ENCODE measurements at places on chromosomes 1 and 21. TPM values are rescaled to one million over a fixed set of nuclear protein-coding genes. Genes with fewer than 3 reads are reported as not detected.

The PDZK1IP1 gene
- not detected for total RNA-seq

The FHAD1 gene
- not detected for total RNA-seq

The SPATA45 gene
- not detected for total RNA-seq

DNA sequence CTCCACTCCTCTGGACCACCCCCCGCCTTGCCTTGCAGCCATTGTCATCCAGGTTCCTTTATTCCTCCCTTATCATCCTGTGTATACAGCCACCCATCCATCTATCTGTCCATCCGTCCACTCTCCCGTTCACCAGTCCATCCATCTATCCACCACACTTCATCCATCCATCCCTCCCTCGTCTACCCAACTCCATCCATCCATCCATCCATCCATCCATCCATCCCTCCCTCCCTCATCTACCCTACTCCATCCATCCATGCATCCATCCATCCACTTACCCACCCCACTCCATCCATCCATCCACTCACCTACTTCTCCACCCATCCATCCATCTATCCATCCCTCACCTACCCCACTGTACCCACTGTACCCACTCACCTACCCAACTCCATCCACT lies 35.4 kb downstream of the DHRS3 start:
- H3K27ac ChIP-seq, result no peak overlapping the region
- no peak overlapping the region for H3K4me3 ChIP-seq
- DNase-seq, result no peak
- H3K27me3 ChIP-seq, result no peaks in the 10 kb centered on the region
- H3K4me1 ChIP-seq, result peaks cover under 1% of the 10 kb centered on the region

DNA sequence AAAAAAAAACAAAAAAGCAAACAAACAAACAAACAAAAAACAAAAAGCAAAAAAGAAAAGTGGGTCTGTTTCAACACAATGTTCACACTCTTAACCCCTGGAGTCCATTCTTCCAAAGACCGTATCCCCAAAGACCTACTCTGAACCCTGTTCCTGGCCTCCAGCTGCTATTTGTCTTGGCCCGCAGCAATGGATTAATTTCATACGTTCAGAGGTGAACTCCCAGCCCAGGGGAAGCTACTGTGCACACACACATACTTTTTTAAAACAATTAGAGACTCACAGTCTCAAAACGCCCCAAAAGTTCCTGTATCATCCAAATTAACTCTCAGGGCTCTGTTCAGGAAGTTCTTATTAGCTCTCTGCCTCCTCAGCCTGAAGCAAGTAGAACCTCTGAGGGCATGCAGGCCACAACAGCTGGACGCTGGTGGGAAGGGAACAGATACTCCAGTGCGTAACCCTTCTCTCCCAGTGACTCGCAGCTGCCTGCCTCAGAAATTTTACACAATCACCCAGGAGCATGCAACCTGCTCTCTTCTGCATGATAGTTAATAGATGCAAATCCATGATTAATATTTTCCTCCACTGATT lies 395.4 kb downstream of the RRAGC start:
- DNase-seq, result no peak
- no peak overlapping the region for H3K27ac ChIP-seq
- H3K36me3 ChIP-seq, result no peaks in the 10 kb centered on the region
- H3K4me3 ChIP-seq, result no peak overlapping the region
- peaks cover 5% of the 10 kb centered on the region for H3K27me3 ChIP-seq

DNA sequence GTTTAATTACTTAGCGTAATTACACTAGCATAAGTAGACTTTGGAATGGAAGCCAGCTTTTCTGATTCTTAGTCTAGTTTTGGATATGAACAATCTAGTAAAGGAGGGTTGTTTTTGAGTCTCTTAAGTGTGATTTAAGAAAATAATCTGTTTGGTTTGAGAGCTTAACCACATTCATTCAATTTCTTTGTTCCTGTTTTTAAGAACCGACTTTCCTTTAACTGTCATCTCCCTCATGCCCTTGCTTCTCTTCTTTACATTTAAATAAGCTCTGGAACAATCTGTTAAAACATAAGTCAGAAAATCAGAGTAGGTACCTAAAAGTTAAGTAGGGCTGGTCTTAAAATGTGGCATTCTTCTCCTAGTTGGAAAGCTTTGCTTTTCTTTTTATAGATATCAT lies 27.7 kb downstream of the CDC42 start:
- H3K36me3 ChIP-seq, result peaks cover 71% of the 10 kb centered on the region
- no peak overlapping the region for H3K27ac ChIP-seq
- no peak for DNase-seq
- no peak overlapping the region for H3K4me3 ChIP-seq

- DNase-seq, result no peak
- no peaks in the 10 kb centered on the region for H3K36me3 ChIP-seq
- H3K4me1 ChIP-seq, result no peaks in the 10 kb centered on the region
- no peak overlapping the region for H3K27ac ChIP-seq
- H3K27me3 ChIP-seq, result no peaks in the 10 kb centered on the region
These were observed 72.2 kb upstream of the GADD45A start for GRCh38 chr1:67612788-67613241.

- peaks cover 6% of the 10 kb centered on the region for H3K27me3 ChIP-seq
- no peak overlapping the region for H3K27ac ChIP-seq
- H3K4me1 ChIP-seq, result peaks cover 6% of the 10 kb centered on the region
- H3K4me3 ChIP-seq, result peak overlapping the region; percentile 59
These were observed 934 bp downstream of the ASPM start for GRCh38 chr1:197145446-197146024.

DNA sequence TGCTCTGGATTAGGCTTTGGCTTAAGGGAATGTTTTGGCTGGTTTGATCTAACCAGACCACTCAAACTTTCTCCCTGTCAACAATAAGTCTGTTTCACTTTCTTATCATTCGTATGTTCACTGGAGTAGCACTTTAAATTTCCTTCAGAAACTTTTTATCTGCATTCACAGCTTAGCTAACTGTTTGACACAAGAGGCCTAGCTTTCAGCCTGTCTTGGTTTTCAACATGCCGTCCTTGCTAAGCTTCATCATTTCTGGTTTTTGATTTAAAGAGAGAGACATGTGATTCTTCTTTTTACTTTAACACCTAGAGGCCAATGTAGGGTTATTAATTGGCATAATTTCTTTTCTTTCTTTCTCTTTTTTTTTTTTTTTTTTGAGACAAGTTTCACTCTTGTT lies 14.9 kb upstream of the CYB5R1 start:
- no peaks in the 10 kb centered on the region for H3K4me1 ChIP-seq
- H3K4me3 ChIP-seq, result no peak overlapping the region
- no peak overlapping the region for H3K27ac ChIP-seq
- no peak for DNase-seq
- no peaks in the 10 kb centered on the region for H3K27me3 ChIP-seq
- no peaks in the 10 kb centered on the region for H3K36me3 ChIP-seq

DNA sequence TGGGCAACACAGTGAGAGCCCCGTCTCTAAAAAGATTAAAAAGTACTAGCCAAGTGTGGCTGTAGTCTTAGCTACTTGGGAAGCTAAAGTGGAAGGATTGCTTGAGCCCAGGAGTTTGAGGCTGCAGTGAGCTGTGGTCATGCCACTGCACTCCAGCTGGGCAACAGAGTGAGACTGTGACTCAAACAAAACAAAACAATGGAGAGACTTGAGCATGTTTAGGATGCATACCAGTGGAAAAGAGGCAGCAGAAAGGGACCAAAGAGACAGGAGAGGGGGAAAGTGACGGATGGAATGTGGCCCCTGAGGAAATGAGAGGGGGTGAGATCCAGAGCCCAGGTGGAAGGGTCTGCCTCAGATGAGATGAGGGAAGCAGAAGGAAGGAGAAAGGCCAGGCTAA lies 358.9 kb downstream of the RPS6KC1 start:
- H3K4me1 ChIP-seq, result no peaks in the 10 kb centered on the region
- no peak overlapping the region for H3K27ac ChIP-seq
- no peaks in the 10 kb centered on the region for H3K27me3 ChIP-seq

DNA sequence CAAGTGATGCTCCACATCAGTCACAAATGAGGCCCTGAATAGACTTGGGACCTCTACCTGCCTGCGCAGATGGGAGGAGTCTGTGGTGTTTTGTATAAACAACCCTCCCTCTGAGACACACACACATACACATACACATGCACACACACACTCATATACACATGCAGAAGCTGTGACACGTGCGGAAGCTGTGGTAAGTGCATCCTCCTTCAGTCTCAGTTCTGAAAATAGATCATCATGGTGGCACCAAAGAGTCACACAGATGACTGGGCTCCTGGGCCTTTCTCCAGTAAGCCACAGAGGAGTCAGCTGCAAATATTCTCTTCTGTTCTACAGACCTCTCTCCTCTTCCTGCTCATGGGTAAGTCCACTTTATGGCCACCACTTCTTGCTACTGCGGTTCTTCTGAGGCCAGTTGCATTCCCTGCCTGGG lies at the start of gene LY9:
LY9 (plus strand) TSS at position 224 of the 433 bp plus-strand sequence; CDS start at position 238, 14 bp downstream.
- peaks cover 19% of the 10 kb centered on the region for H3K36me3 ChIP-seq
- peak; percentile 79 for DNase-seq
- peak within 1 kb of the TSS; percentile 74 for H3K4me3 ChIP-seq
- no peaks in the 10 kb centered on the region for H3K27me3 ChIP-seq
